ENCODE measurements at places on chromosomes 7 and 10. TPM values are rescaled to one million over a fixed set of nuclear protein-coding genes. Genes with fewer than 3 reads are reported as not detected.
A peak's percentile ranks its signal among the peaks of the same experiment; 100 is the strongest.

DNA sequence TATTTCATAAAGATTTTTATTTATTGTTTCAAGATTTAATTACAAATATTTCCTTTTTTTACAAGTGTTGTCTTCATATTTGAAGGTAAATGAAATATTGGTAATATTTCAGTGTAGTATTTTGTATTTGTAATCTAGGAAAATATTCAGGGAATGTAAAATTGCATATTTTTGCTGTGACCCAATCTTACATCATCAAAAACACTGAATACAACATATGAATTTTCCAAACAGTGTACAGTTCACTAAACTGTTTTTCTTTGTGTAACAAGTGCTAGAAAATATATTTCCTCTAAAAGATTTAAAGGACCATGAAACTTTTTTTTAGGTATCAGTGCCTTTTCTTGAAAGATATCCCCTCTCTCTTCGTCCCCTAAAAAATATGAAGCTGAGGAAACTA is 251.9 kb upstream of the KCND2 start:
- H3K27me3 ChIP-seq, result no peaks in the 10 kb centered on the region
- no peak overlapping the region for H3K27ac ChIP-seq
- no peak overlapping the region for H3K4me3 ChIP-seq
- no peaks in the 10 kb centered on the region for H3K36me3 ChIP-seq

DNA sequence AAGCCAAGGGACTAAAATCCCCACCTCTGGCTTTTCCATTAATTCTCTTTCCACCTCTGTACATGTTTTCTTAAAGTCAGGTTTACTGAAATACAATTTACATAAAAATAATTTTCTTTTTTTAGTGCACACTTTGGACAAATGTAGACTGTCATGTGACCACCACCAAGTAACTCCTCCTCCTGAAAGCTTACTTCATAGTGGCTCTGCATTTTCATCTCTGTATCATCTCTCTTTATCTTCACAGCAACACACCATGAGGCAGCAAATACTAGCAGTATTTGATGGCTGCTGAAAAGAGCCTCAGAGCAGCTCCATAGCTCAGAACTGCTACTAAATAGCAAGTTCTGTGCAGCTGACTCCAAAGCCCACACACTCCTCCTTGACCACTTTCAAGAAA is 17.3 kb downstream of the WDFY4 start:
- no peaks in the 10 kb centered on the region for H3K27me3 ChIP-seq
- H3K4me1 ChIP-seq, result no peaks in the 10 kb centered on the region

GRCh38 chr7:135239263-135239662 is 5.6 kb downstream of the STRA8 start:
- peaks cover 3% of the 10 kb centered on the region for H3K27me3 ChIP-seq
- DNase-seq, result no peak
- no peak overlapping the region for H3K27ac ChIP-seq

DNA sequence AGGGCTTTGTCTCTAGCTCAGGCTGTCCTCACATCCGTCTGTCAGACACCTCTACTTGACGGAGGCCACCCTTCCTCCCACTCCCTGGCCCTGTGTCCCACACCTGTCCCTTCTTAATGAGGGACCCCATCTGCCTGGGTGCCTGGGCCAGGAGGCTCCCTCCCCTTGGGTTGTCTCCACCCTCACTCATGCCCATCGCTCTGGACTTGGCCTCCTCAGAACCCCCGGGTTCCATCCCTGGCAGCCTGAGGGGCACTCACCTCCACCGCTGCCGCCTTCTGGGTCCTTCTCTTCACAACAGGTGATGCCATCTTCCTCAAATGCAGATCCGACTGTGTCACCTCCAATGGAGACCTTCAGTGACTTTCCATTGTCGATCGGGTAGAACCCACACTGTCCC is 20.2 kb upstream of the GJD4 start:
- H3K4me3 ChIP-seq, result no peak overlapping the region
- no peak for DNase-seq
- no peaks in the 10 kb centered on the region for H3K36me3 ChIP-seq
- no peak overlapping the region for H3K27ac ChIP-seq
- H3K27me3 ChIP-seq, result peaks cover 4% of the 10 kb centered on the region

DNA sequence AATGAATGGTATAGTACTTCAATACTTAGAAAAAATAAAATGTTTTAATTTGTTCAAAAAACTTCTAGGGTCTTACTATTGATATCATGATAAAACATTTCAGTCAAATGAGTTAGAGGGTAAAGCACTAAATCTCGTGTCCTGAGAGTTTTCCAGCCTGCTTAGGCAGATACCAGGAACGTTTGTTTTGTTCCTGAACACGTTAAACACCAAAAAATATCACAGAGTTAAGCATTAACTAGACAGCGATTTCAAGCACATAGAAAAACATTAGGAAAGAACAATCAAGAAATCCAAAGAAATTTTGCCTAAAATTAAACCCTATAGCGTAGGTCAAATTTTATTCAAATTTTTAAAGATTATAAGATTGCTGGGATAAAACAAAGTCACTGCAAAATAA is 204.6 kb upstream of the AGR3 start:
- H3K27me3 ChIP-seq, result peaks cover 7% of the 10 kb centered on the region
- H3K4me1 ChIP-seq, result no peaks in the 10 kb centered on the region
- H3K4me3 ChIP-seq, result no peak overlapping the region
- H3K27ac ChIP-seq, result no peak overlapping the region
- DNase-seq, result no peak

GRCh38 chr7:140638173-140638791 is 2.3 kb downstream of the DENND2A start:
- peaks cover 55% of the 10 kb centered on the region for H3K27me3 ChIP-seq
- no peaks in the 10 kb centered on the region for H3K36me3 ChIP-seq
- DNase-seq, result no peak
- H3K27ac ChIP-seq, result no peak overlapping the region

- H3K27me3 ChIP-seq, result peaks cover 41% of the 10 kb centered on the region
- DNase-seq, result peak; percentile 18
- peak within 1 kb of the TSS; percentile 76 for H3K4me3 ChIP-seq
Measured at GRCh38 chr10:77926566-77927401, at the start of gene DLG5. Gene DLG5 (minus strand): TSS chr10:77926755. CDS start chr10:77926520, 235 bp downstream.

DNA sequence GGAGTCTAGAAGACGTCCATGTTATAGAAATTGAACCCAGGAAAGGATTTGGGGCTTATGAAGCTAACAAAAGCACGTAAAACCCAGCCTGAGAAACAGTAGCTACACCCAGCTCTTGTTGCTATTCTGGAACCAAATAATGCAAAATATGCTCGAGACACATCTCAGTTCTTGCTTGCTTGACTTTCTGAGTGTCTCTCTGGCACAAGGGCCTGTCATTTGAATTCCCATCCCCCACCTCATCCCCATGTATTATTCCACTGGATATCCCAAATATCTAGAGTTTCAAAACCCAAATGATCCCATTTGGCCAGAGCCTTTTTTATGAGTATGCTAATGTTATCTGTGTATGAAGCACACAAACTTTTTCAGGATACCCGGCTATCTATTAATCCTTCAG is 48.2 kb upstream of the AGBL3 start:
- no peak overlapping the region for H3K4me3 ChIP-seq
- peaks cover 13% of the 10 kb centered on the region for H3K4me1 ChIP-seq
- DNase-seq, result no peak
- peaks cover 9% of the 10 kb centered on the region for H3K27me3 ChIP-seq

- no peak for DNase-seq
- no peak overlapping the region for H3K4me3 ChIP-seq
- no peaks in the 10 kb centered on the region for H3K27me3 ChIP-seq
Measured at GRCh38 chr7:2283074-2283473, 31.2 kb downstream of the SNX8 start.

DNA sequence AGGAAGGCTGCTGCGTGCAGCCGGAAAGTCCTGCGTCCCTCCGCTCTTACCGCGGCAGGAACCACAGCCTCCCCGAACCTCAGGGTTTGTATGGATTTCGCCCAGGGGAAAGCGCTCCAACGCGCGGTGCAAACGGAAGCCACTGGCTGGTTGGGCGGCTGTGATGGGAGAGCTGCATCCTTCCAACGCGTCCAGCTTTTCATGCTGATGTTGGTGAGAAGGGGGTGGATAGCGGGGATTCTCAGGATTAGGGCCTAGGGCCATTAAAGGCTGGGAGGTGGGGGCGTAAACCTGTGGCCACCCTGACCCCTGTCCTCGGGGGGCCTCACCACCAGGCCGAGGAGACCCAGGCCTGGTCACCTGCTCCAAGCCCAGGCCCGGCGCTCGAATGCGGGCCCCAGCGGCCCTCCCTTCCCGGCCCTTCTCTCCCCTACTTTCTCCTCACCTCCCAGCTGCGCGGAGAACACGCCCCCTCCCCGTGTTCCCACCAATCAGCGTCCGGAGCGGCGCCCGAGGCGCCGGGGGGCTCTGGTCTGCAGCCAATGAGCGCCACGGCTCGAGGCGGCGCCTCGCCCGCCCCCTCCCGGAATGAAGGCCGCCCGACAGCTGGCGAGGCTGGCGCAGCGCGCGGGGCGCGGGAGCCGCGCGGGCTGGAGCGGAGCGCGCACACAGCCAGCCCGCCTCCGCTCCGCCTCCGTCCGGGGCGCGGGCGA is 458 bp upstream of the NANOS1 start:
- H3K36me3 ChIP-seq, result peaks cover 17% of the 10 kb centered on the region
- H3K4me3 ChIP-seq, result peak overlapping the region; percentile 76
- peaks cover 8% of the 10 kb centered on the region for H3K27me3 ChIP-seq
- H3K27ac ChIP-seq, result no peak overlapping the region

DNA sequence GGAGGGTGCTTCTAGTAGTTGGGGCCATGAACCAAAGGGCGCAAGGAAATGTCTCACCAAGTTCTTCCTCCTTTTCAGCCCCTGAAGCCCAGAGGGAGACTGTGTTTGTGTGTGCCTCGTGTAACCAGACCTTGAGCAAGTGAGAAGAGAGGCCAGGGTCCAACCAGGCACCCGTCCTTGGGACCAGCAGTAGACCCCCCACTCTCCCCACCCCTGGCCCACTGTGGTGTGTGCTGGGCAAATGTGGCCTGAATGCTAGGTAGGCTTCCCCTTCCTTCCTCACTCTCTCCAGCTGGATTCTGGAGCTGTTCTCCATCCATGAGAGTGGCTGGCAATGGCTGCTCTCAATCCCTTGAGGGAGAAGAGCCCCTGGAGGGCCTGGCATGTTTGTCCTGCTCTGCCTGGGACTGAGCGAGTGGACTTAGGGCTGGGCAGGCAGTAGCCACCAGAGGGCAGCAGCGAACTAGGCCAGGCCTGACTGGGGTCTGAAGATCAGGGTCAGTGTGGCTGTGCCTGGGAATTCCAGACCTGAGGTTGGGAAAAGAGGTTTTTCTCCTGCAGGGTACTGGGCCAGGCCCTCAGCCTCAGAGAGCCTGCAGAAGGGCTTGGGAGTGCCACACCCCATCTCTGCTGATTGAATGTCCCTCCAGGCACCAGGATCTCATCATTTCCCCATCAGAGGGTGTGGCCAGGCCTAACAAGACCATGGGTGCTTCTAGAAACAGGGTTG is 12.5 kb downstream of the SFRP5 start:
- peaks cover 29% of the 10 kb centered on the region for H3K36me3 ChIP-seq
- no peaks in the 10 kb centered on the region for H3K4me1 ChIP-seq
- H3K27ac ChIP-seq, result no peak overlapping the region
- H3K27me3 ChIP-seq, result no peaks in the 10 kb centered on the region
- DNase-seq, result peak; percentile 22

DNA sequence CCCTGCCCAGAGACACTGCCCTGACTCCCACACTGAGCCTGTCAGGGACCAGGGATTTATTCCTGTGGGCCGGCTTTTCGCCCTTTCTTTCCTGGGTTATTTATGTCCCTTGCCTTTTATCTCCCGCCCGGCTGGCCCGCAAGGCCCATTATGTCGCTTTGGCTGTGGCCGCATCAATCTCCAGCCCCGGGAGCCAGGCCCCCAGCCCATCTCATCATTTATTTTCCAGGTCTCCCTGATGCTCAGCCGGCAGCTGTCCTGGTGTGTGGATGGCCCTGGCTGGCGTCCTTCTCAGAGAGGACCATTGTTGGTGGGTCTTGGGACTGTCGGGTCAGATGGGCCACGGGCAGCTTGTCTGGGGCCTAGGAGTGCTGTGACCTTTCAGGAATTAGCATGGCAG is 82.3 kb downstream of the FAM241B start:
- H3K27me3 ChIP-seq, result no peaks in the 10 kb centered on the region
- H3K4me3 ChIP-seq, result no peak overlapping the region
- H3K36me3 ChIP-seq, result no peaks in the 10 kb centered on the region
- no peaks in the 10 kb centered on the region for H3K4me1 ChIP-seq

DNA sequence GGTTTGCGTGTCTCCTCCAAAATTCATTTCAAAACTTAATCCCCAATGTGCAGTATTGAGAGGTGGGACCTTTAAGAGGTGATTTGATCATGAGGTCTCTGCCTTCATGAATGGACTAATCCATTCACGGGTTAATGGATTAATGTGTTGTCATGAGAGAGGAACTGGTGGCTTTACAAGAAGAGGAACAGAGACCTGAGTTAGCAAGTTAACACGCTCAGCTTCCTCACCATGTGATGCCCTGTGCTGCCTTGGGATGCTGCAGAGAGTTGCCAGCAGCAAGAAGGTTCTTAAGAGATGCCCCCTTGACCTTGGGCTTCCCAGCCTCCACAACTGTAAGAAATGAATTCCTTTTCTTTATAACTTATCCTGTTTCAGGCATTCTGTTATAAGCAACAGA is 3.7 kb upstream of the TCTN3 start:
- H3K4me3 ChIP-seq, result no peak overlapping the region
- peaks cover 3% of the 10 kb centered on the region for H3K27me3 ChIP-seq
- DNase-seq, result no peak
- H3K4me1 ChIP-seq, result peaks cover 19% of the 10 kb centered on the region

DNA sequence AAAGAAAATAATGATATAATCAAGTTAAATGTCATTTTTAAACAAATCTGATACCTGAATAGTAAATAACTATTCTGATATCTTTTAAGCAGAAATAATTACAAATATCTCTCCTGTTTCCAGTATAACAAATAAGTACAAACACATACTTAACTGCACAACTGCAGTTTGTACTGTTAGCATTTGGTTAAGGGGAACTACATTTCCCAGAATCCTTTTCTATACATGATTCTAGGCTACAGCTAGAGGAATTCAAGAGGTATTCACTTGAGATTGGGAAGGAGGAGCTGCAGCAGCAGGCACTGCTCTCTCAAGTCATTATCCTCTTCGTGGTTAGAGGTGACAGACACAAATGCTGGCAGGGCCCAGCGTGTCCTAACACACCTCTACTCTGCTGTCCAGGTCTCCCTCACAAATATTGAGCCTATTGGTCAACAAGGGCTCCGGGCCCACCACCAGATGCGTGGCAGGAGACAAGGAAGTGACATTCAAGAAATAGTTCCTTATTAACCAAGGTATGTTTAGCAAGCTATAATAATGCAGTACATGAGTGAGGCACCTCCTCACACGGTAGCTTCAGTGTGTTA is 255.1 kb upstream of the MKLN1 start:
- H3K27me3 ChIP-seq, result no peaks in the 10 kb centered on the region
- DNase-seq, result no peak
- peaks cover 40% of the 10 kb centered on the region for H3K36me3 ChIP-seq
- H3K4me1 ChIP-seq, result peaks cover 60% of the 10 kb centered on the region
- no peak overlapping the region for H3K27ac ChIP-seq

- H3K4me3 ChIP-seq, result no peak overlapping the region
- no peaks in the 10 kb centered on the region for H3K36me3 ChIP-seq
- no peak overlapping the region for H3K27ac ChIP-seq
- DNase-seq, result no peak
- H3K27me3 ChIP-seq, result peaks cover 2% of the 10 kb centered on the region
Measured at GRCh38 chr7:75804705-75805104, 8.9 kb downstream of the CCL24 start.

- H3K4me3 ChIP-seq, result no peak overlapping the region
- no peaks in the 10 kb centered on the region for H3K4me1 ChIP-seq
- H3K36me3 ChIP-seq, result no peaks in the 10 kb centered on the region
- H3K27ac ChIP-seq, result no peak overlapping the region
- no peak for DNase-seq
Measured at GRCh38 chr7:43083106-43083505, 29.3 kb upstream of the HECW1 start.

OR13A1 gene
- total RNA-seq, result not detected

HOXA7 gene
- total RNA-seq, result not detected

GOLGA7B gene
- total RNA-seq, result 0.26 TPM

TMEM178B gene
- 3.7 TPM for total RNA-seq

INPP5A gene
- total RNA-seq, result 11.1 TPM

CREM gene
- total RNA-seq, result 101 TPM

LOXL4 gene
- total RNA-seq, result not detected

NOM1 gene
- 46.4 TPM for total RNA-seq
